ENCODE measurements at places on chromosomes 16 and 17. TPM values are rescaled to one million over a fixed set of nuclear protein-coding genes. Genes with fewer than 3 reads are reported as not detected.

The MT1B gene
- not detected for total RNA-seq

The KRTAP16-1 gene
- total RNA-seq = not detected

The WFDC1 gene
- 25.1 TPM for total RNA-seq

The TBC1D3C gene
- not detected for total RNA-seq

The APOBR gene
- not detected for total RNA-seq

The CCDC200 gene
- total RNA-seq = not detected

The SPATA22 gene
- 0.13 TPM for total RNA-seq

The BEAN1 gene
- 0.13 TPM for total RNA-seq

The KCNG4 gene
- total RNA-seq = not detected

The CD300LB gene
- not detected for total RNA-seq

Data from smooth muscle cell of the pulmonary artery (primary cell).